Foreskin melanocyte (primary cell): ENCODE measurements at places on chromosomes 5 and 9.

GRCh38 chr5:131264451-131265099, 722 bp downstream of the CDC42SE2 start:
- DNase-seq: no peak

DNA sequence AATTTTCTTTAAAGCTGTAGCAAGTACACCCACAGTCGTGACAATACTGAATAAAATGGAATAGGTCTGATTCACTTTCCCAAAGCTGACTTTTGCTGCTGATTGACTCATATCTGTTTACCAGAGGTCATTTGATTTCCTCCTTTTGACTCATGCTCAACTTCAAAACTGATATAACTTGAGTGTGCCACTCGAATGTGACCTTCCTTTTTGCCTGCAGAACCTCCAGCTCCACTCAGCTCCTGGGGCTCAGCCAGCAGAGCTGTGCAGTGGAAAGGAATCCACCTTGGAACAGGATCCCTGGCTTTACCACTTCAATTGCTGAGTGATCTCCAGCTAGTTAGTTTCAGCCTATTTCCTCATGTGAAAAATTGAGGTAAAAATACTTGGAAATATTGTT, 84.1 kb downstream of the FEM1C start:
- no peak for DNase-seq

DNA sequence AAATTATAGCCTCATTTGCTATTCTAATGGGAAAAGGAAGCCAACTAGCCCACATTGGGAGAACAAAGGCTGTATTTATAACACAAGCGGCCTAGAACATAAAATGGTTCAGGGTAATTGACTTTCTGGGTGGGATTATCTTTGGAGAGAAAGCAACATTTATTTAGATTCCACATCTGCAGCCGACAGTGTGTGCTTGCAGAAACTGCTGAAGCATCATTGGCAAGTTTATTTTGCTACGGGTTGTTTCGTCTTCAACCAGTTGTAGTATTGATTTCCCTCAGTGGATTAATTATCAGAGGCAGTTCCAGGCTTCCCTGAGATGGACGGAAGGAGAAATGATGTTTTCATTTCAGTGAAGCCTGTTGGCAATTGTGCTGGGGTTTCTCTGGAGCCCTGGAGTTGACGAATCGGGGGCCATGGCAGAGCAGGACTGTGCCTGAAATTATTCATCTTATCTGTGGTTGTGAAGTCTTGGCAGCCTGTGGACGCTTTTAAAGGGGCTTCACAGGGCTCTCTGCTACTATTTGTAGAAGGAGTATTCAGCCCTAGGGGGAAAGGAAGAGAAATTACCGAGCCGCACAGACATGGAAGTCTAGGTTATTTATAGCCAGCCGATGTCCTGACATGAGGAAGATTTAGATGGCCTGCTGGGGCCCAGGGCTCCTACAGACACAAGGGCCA, 290.6 kb upstream of the IRX4 start:
- no peak for DNase-seq

- no peak for DNase-seq
Measured at GRCh38 chr9:89154218-89154617, 24.4 kb downstream of the SHC3 start.
